IMR-90 (cell line): ENCODE measurements at places on chromosomes 2 and 18. TPM values are rescaled to one million over a fixed set of nuclear protein-coding genes. Genes with fewer than 3 reads are reported as not detected.

ZNF804A gene
- total RNA-seq: 2.2 and 3.3 TPM in 2 replicates

CYP26B1 gene
- not detected in 2 replicates for total RNA-seq

NAT8 gene
- total RNA-seq: not detected in 2 replicates

FZD7 gene
- total RNA-seq: 62.4 and 81.1 TPM in 2 replicates

GREB1L gene
- under 0.01 TPM in 1 of 2 replicates, not detected in the other for total RNA-seq

ARHGEF4 gene
- total RNA-seq: 2.7 and 3.3 TPM in 2 replicates

SMIM21 gene
- not detected in 2 replicates for total RNA-seq

ARHGAP28 gene
- 2.8 and 3.8 TPM in 2 replicates for total RNA-seq

ACMSD gene
- not detected in 2 replicates for total RNA-seq

TMEM169 gene
- 0.54 and 0.83 TPM in 2 replicates for total RNA-seq

AGXT gene
- total RNA-seq: not detected in 2 replicates

ARHGAP15 gene
- total RNA-seq: not detected in 2 replicates

IHH gene
- not detected in 2 replicates for total RNA-seq

LHCGR gene
- total RNA-seq: under 0.01 and 0.18 TPM in 2 replicates

AKAIN1 gene
- not detected in 2 replicates for total RNA-seq

ITGB6 gene
- total RNA-seq: under 0.01 TPM in 1 of 2 replicates, not detected in the other

SCN2A gene
- 0.54 and 0.56 TPM in 2 replicates for total RNA-seq

ATP5F1A gene
- 1,085 and 1,283 TPM in 2 replicates for total RNA-seq

ALPG gene
- not detected in 2 replicates for total RNA-seq

AFF3 gene
- 13.9 and 14.3 TPM in 2 replicates for total RNA-seq

TYMS gene
- 26.7 and 28.3 TPM in 2 replicates for total RNA-seq

DLX2 gene
- not detected in 2 replicates for total RNA-seq

OXER1 gene
- total RNA-seq: not detected in 2 replicates

C2orf72 gene
- 0.18 TPM in 1 of 2 replicates, not detected in the other for total RNA-seq

SLC38A11 gene
- under 0.01 and 0.18 TPM in 2 replicates for total RNA-seq

BMP10 gene
- total RNA-seq: not detected in 2 replicates
